ENCODE measurements at places on chromosomes 6 and 20. TPM values are rescaled to one million over a fixed set of nuclear protein-coding genes. Genes with fewer than 3 reads are reported as not detected.
A peak's percentile ranks its signal among the peaks of the same experiment; 100 is the strongest.

CRIP3 gene
- total RNA-seq = not detected

GRCh38 chr20:7171911-7172310 is 404.4 kb downstream of the BMP2 start:
- no peak for DNase-seq

- DNase-seq = no peak
These were observed 31.4 kb downstream of the NFATC2 start for GRCh38 chr20:51510936-51511605.

OR2B6 gene
- not detected for total RNA-seq

DNA sequence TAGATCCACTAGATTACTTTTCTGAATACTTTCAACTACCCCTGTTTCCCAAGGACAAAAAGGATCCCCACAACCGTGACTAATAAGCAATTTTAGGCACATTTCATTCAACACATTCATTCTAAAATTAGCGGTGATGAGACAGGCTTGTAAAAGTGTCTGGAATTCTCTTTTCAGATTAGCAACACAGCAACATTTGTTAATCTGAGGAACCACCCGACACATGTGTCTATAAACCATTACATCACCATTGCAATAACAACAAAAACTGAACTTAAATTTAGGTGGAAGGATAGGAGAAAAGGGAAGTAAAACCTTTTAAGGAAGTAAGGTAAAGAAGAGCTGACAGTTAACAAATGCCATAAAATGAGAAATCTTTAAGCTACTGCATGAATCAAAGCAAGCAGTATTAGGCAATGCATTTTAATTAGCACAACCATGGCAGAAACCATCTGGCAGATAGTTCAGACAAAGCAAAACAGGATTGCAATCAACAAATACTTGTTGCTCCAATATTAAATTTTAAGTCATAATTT is 49.1 kb downstream of the MAP3K7 start:
- DNase-seq = no peak

OLIG3 gene
- not detected for total RNA-seq

DNA sequence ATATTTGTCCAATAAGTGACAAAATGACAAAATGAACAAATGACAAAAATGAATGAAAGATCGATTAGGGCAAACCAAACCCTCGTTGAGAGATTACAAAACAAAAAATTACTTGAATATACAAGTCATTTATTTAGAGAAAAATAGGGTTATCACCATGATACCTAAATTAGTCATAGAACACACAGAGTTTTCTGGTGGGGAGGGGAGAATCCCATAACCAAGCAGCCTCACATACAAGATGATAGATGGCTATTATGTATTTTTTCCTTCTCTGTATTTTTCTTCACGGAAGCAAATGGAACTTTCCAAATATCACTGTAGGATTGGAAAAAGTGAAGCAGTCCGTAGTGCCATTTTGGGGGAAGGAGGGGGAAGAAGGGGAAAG is 28.5 kb upstream of the BMP6 start:
- no peak for DNase-seq

GABRR1 gene
- total RNA-seq = not detected

DNA sequence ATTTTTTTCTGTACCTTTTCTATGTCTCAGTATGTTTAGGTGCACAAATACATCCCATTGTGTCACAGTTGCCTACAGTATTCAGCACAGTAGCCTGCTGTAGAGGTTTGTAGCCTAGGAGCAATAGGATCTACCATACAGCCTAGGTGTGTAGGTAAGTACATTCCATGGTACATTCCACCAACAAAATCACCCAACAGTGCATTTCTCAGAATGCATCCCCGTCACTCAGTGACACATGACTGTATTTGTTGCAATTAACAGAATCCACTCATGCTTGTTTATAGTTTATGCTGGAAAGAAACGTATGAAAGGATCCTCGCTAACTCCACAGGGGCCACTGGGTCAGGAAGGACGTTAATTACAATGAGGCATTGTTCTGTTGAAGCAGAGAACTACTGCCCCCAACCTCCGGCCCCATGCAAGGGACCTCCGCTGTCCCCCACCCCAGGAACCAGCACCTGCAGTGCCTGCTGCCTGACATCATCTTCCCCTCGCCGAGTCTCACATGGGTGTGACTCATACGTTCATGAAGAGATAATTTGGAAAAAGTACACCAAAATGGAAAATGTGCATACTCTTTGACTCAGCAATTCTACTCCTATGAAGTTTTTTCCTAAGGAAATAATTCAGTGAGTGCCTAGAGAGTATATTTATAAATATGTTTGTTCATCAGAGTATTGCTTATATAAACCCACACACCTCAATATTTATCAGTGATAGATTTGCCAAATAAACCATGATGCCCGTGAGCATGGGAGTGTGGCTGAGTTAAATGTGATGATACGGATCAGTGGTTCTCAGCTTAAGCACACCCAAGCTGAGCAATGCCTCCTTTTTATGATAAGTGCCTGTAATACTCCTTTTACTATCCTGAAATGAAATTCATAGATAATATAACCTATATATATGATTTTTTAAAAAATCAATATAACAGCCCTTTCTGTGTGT is 156.4 kb upstream of the ECI2 start:
- DNase-seq = peak; percentile 67

GRCh38 chr6:81465859-81466258 is 286.6 kb downstream of the TENT5A start:
- DNase-seq = no peak

DNA sequence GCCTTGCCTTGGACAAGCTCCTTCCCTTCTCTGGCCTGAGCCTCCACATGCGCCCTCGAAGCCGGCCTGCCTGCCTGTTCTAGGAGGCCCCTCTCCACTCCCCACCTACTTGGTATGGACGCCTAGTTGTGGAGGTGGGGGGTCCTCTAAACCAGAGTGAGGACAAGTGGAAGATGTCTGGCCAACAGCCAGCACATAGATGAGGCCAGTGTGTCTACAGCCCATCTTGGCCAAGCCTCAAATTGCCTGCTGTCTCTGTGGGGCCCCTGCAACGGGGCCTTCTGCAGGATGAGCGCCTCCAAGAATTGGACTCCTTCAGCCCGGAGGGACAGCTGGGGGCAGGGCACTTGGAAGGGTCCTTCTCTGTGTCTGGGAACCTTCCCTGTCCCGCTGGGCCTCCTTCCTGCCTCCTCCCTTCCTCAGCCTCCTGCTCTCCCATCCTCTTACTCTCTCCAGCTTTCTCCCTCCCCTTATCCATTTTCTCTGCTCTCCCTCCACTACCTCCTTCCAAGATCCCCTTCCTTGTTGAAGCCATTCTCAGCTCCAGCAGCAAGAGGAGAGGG is 1.6 kb downstream of the MDFI start:
- DNase-seq = no peak

ABHD16B gene
- not detected for total RNA-seq

DNA sequence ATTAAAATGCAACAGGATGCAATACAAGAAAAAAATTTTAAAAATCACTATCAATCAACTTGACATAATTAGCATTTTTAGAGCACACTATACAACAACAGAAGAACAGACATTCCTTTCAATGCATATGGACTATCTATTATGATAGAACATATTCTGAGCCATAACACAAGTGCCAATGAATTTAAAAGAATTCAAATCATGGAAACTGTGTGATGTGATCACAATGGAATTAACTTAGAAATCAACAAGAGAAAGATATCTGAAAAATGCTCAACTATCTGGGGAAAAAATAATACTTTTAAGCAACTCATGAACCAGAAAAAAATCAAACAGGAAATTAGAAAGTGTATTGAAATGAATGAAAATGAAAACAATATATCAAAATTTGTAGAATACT is 106.3 kb downstream of the ADTRP start:
- DNase-seq = no peak

- no peak for DNase-seq
These were observed 15.3 kb downstream of the NTSR1 start for GRCh38 chr20:62723768-62724450.

DNA sequence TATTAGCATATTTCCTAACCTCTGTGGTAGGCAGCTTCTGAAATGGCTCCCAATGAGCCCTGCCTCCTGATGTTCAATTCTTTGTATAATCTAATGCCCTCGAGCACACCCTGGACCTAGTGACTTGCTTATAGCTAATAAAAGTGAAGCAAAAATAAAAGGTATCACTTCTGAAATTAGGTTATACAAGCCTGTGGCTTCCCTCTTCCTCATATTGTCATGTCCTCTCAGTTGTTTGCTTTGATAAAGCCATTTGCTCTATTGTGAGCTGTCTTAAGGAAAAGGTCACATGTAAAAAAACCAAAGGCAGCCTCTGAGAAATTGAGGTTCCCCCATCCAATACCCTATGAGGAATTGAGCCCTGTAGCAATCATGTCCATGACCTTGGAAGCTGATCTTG is 442.1 kb upstream of the ADGRB3 start:
- DNase-seq = no peak

DNA sequence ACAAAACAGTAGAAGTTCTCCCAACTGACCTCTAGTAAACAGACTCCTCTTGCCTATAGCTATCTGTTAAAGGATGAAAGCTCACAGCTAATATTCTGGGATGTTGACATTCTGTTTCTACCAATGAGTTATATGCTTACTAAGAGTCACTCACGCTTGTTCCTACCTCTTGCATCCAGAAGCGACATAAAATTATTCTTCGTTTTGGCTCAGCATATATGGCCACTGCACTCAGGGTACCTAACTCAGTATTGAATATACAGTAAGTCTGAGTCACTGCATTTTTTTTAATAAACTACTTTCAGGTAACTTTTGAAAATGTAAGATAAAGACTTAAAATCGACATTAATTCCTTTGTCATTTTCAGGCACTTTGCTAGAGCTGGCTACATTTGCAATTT is 214.4 kb upstream of the STXBP5 start:
- DNase-seq = no peak

DNA sequence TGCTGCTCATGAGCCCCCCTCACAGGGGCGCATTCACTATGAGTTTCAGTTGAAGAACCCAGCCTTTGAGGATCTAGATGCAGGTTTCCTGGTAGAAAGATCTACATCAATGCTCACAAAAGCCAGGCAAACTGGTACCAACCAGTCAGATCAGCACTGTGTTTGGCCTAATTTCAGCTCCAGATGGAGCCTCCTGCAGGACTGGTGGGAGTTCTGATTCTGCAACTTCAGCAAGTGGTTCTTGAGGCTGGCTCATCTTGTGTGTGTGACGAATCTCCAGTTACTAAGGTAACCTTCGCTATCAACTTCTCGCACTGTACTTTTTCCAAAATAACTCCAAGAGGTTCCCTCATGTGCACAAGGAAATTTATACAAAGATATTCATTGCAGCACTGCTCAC is 118.8 kb downstream of the ZMYND8 start:
- no peak for DNase-seq

DNA sequence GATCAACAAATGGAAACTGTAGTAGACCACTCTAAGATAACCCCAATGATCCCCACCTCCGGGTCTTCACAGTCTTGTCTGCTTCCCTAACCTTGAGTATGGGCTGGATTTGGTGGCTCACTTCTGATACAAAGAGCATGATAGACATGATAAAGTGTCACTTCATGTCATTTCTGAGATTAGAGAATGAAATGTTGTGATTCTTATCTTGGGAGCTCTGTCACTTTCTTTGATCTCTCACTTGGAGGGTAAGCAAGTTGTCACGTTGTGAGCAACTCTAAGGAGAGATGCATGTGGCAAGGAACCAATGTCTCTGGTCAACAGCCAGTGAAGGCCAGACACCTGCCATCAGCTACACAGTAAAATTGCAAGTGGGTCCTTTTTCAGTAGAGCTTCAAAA is 3.0 kb upstream of the GLO1 start:
- DNase-seq = no peak

PPP1R3G gene
- total RNA-seq = 0.39 TPM

PFDN4 gene
- total RNA-seq = 92.4 TPM

ARMC2 gene
- total RNA-seq = 0.99 TPM

DNA sequence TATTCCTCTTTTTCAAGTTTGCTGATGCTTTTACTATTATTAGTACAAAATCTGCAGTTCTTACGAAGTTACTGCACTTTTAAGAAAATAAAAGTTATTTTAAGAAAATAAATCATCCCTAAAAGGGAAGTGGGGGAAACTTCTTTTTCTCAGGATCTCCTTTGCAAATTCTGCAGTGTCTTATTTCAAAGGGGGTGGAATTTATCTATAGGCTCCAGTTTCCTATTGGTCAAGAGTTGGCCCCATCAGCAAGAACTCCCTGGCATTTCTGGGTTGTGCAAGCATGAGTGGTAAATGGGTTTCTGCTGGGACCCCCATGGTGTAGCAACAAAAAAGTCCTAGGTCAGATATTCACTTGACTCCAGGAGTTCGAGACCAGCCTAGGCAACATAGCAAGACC is 136.3 kb upstream of the PRDM1 start:
- DNase-seq = no peak

GRCh38 chr6:2375443-2375842 is 130.0 kb upstream of the GMDS start:
- DNase-seq = no peak

GRCh38 chr20:32224463-32224862 is 16.8 kb downstream of the POFUT1 start:
- DNase-seq = no peak

GRCh38 chr6:32244270-32244669 is 20.4 kb upstream of the NOTCH4 start:
- no peak for DNase-seq

DNA sequence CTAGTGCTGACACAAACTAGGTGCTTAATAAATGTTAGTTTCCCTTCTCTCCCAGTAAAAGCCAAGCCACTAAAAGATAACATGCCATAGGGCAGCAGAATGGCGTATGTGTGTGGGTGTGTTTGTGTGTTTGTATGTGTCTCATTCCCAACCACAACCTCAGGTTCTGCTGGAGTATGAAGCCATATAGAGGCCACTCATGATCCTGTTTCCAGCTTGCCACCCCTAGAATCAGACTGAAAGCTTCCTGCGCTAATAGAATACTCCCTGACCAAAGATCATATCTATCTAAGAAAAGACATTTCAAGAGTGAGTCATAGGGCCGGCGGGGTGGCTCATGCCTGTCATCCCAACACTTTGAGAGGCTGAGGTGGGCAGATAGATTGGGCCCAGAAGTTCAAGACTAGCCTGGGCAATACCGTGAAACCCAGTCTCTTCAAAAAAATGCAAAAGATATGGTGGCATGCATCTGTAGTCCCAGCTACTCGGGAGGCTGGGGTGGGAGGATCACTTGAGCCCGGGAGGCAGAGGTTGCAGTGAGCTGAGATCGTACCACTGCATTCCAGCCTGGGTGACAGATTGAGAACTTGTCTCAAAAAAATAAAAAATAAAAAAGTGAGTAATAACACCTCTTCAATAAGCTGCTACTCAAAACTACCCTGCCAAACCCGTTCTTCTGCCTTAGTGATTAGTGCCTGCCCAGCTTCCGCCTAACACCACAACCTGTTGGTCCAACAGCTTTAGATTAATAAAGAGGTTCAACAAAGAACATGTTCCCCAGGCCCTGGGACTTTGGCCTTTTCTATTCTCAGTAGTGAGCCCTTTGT is 11.8 kb upstream of the SNRPC start:
- no peak for DNase-seq

Measured in pulmonary artery endothelial cell (primary cell).